Lung microvascular endothelial cell (primary cell): ENCODE measurements at places on chromosomes 1 and 21.
A peak's percentile ranks its signal among the peaks of the same experiment; 100 is the strongest.

DNA sequence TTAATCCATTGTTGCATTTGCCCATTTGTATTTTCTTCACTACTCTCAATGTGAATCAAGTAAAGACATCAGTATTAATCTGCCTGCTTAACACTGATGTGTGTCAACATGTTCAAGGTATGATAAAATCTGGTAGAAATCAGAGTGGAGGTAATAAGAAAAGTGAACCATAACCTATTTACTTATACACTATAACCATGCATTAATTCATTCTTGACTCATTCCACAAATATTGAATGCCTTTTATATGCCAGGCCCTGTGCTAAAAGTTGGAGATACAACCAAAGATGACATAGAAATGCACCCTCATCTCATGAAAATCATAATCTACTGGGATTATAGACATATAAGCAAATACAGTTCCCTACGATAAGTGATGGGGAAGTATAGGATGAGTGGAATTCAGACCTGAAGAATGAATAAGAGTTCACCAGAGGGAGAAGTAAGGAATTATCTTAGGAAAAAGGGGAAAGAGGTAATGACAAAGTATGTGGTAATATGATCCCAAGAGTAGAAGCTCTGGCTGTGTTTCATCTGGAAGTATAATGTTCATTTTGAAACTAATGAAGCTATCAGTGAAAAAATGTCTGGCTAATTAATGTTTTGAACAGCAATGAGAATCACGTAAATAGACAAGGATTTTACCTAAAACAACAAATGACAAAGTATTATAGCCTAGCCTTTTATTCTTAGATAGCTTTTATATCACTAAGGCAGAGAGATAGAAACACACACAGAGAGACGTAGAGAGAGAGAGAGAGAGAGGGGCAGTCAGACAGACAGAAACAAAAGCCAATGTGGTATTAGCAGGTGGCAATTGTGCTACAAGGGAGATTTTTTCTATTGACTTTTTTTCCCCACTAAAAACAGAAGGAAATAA, 7.0 kb upstream of the RWDD3 start:
- DNase-seq, result no peak

- DNase-seq, result no peak
Measured at GRCh38 chr1:109255097-109255651, 5.8 kb downstream of the CELSR2 start.

GRCh38 chr1:57489358-57490036, 65.6 kb upstream of the DAB1 start:
- peak; percentile 70 for DNase-seq

DNA sequence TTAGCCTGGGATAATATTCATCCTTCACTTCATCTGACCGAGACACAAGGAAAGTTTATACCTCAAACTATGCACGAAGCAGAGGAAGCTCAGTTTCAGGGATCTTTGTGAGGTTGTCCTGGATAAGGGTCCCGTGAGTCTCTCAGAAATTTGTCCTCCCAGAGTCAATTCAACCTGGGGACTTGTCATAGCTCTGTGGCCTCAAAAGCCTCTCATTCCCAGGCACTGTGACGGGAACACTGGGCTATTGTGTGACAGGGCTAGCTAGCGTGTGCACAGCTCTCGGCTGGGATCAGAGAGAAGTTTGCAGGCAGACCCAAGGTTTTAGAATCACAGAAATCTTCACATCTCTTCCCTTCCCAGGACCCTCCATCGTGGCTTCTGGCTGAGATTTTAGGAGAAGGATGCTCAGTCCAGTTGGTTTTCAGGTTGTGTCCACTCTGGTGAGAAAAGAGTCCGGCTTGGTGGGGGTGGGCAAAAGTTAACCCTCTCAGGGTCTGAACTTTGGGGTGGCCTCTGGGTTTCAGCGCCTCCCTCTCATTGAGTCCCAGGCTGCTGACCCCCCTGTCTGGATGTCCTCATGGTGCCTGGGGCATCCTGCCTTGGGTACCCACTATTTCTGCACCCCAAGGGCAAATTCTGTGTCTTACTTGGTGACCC, 20.4 kb upstream of the LBR start:
- no peak for DNase-seq

DNA sequence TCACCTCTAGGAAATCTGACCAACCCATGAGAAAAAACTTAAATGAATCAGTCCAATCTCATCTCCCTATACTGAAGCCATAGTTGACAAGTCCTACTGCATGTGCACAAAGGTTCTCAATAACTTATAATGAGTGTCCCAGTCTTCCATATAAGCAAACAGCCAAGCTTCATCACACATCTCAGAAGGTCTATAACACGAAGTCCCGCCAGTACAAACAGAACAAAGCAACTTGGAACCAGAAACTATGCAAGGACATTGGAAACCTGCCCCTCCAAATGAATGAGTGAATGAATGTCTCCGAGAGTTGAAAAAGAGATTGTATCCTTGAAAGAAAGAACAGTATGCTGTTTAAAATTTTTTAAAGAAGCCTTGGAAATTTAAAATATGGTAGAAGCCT, 53.6 kb upstream of the IPO9 start:
- no peak for DNase-seq

DNA sequence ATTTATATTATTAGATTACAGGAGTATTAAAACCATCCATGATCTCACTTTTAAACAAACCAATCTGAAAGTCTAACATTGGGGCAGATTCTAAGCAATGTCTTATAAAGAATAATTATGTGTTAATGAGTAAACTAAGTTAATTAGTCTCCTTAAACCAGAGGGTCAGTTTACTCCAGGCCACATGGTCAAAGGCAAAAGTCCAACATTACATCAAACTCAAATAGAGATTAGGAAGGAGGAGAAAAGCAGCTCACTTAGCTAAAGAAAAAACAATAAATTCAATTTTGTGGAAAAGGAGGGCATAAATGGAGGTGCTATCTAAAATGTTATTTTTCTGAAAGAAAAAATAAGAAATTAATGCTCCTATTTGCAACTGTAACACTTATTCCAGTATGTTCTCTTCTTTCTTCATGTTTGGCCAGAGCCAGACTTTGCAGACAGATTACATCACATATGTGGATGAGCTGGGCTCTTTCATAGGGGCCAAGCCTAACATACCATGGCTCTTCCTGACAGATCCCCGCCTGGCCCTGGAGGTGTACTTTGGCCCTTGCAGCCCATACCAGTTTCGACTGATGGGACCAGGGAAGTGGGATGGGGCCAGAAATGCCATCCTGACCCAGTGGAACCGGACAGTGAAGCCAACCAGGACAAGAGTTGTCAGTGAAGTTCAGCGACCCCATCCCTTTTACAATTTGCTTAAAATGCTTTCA, 24.3 kb upstream of the FMO2 start:
- DNase-seq, result no peak

- DNase-seq, result no peak
Measured at GRCh38 chr1:101745551-101746270, 251.0 kb downstream of the OLFM3 start.
